ENCODE measurements at places on chromosomes 11 and 22. TPM values are rescaled to one million over a fixed set of nuclear protein-coding genes. Genes with fewer than 3 reads are reported as not detected.

DNA sequence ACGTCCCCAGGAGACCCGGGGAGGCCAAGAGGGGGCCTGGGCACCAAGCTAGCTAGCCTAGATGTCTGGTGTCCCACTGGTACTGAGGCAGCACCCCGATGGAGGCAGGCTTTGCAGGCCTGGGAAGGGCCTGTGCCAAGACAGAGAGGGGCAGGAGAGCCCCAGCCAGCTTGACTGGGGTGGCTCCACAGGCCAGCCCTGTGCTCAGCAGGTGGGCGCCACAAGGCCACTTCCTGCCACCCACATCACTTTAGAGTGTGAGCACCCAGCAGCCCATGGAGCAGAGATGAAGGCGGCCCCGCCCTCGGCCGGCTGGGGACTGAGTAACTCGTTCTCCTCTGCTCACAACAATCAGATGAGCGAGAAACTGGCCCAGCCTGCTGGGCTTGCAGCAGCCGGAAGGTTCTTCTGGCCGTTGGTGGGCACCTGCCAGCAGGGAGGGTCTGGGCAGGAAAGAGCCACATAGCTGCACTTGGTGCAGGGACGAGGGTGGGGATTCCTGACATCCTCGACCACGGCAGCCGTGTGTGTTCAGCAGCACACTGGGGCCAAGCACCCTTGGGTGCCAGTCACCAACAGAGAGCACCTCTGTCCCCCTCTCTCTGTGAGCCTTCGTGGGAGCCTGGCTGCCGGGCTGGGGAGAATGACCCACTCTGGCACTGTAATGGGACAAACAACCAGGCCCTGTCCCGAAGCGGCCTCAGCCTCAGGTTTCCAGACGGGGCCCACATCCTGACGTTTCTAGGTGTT, 7.6 kb downstream of the OSBPL5 start:
- DNase-seq, result no peak

- no peak for DNase-seq
These were observed 154.2 kb upstream of the NAV2 start for GRCh38 chr11:19558189-19558986.

Gene RFPL2
- total RNA-seq, result 0.63 TPM

- DNase-seq, result no peak
These were observed 31.9 kb upstream of the TLCD5 start for GRCh38 chr11:120293038-120293800.

DNA sequence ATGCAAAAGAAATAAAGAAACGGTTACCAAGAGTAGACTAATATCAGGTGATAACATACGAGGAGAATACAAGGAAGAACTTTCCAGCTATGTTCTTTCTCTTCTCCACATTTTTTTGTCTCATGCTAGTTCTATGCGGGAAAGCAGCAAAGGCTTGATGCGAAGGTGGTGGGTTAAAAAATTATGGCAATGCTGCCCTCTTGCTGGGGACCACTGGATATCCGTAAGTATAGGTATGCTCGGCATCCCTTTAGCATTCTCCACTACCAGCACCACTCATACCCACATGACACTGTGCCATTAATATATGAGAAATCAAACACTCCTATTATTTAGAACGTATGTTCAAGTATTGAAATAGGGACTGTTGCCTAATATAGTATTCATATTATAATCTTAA, 776.4 kb downstream of the LRRC4C start:
- DNase-seq, result no peak

DNA sequence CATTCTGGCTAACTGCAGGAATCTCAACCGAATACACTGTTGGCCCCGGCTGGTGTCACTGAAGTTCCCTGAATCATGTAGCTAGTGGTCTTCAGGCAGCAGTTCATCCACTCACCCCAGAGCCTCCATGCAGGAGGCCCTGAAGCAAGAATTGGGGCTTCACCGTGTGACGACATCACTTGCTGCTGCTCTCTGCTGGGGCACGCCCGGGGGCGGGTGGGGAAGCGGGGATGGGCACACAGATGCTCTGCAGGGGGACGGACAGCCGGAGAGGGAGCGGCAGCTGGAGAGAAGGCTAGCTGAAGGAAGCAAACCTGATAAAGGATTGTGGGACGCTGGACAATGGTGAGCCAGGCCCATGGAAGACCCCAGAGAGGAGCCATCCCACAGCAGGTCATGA, 17.0 kb downstream of the B3GAT1 start:
- no peak for DNase-seq

- no peak for DNase-seq
These were observed 188.2 kb downstream of the MN1 start for GRCh38 chr22:27613099-27614005.

- DNase-seq, result no peak
These were observed 62.8 kb upstream of the PRDM11 start for GRCh38 chr11:45083544-45084087.

- no peak for DNase-seq
These were observed 9.2 kb downstream of the MUC2 start for GRCh38 chr11:1083621-1084551.
